ENCODE measurements at places on chromosomes 2 and 18.

DNA sequence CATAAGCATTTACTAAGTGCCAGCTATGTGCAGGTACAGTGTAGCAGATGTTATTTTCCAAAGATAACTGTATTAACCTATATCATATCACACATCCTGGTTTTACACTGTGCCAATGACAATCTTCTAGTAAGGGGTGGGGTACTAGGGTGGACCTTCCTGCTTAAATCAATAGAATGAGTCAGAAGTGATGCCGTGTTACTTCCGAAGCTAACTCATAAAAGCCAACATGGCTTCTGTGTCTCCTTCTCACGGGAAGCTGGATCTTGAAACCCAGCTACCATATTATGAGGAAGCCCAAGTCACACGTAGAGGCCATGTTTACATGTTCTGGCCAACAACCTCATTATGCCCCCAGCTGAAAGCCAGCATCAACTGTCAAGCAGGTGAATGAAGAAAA, 59.1 kb downstream of the MRPL33 start:
- no peak for DNase-seq

DNA sequence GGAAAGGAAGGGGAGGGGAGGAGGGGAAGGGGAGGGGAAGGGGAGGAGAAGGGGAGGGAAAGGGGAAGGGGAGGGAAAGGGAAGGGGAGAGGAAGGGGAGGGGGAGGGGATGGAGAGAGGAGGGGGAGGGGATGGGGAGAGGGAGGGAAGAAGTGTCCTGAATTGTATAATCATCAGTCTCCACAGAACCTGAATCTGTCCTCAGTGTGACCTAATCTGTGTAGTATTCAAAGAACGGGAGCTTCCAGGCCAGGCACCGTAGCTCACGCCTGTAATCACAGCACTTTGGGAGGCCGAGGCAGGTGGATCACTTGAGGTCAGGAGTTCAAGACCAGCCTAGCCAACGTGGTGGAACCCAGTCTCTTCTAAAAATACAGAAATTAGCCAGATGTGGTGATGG, 41.1 kb upstream of the CCDC150 start:
- DNase-seq: no peak

- DNase-seq: no peak
These were observed 1358.7 kb upstream of the NRXN1 start for GRCh38 chr2:52390651-52391050.

- no peak for DNase-seq
These were observed 279.6 kb upstream of the CYP26B1 start for GRCh38 chr2:72427022-72427861.

DNA sequence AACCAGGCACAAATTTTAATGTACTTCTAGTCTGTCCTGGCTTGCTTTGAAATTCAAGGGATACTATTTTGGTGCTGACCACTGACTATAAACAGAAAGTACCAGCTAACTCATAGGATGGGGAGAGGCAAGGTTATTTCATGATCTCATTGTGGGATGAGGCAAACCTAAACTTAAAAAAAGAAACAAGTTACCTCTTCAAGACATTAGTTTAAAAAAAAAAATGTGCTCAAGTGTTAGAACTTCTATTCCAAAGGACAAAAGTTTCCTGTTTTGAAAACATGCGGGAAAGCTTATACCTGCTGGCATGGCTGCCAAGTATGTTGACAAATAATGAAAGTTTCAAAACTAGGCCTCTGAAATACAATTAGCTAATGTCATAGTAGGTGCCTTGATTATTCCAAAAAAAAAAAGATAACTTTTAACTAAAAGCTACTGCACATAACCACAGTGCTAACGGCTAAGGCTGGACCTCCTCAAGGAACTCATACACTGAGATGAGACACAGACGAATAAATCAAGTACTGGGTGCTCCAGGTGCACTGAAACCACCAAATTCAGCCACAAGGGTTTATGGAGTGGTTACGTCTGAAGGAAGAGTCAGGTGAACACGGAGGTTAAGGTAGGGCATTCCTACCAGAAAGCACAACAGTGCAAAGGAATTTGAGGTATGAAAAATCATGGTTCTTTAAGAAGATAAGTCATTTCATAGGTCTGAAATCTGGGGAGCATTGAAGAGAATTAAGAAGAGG, 38.1 kb downstream of the TMEM131 start:
- no peak for DNase-seq

DNA sequence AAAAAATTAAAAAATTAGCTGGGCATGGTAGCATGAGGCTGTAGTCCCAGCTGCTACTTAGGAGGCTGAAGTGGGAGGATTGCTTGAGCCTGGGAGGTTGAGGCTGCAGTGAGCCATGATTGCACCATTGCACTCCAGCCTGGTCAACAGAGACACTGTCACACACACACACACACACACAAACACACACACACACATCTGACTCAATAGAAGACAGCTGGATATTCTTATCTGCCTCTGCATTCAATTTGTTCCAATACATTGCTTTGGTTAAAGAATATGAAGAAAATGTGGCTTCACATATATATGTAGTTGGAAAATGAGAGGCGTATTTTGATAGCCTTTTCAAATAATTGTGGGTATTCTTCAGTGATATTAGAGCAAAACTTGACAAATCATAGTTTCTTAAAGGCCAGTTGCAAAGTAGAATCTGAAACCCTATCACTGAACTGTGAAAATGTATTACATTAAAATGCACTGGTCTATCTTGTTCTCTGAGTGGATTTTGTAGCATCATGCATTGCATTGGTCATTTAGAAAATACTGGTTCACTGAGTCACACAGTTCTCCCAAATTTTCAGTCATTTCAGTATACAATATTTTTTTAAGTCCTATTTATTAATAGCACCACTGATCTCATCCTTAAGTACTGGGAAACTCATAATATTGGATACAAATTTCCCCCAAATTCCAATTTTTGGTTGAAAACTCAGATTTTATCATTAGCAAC, 140.9 kb downstream of the MCFD2 start:
- no peak for DNase-seq

DNA sequence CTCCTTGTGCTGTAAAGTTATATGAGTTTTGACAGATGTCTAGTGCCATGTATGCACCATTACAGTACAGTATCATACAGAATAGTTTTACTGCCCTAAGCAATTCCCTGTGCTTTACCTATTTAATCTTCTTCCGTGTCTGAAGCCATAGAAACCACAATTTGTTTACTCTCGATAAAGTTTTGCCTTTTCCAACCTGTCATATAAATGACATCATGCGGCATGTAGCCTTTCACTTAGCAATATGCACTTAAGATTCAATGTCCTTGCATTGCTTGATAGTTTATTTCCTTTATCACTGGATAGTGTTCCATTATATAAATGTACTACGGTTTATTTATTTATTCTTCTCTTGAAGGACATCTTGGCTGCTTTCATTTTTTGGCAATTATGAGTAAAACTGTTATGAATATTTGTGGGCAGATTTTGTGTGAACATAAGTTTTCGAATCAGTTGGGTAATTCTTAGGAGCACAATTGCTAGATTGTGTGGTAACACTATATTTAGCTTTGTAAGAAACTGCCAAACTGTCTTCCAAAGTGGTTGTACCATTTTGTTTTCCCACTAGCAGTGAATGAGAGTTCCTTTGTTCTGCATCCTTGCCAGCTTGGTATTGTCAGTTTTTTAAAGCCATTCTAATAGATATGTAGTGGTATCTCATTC, 136.8 kb upstream of the MAP3K20 start:
- DNase-seq: no peak

DNA sequence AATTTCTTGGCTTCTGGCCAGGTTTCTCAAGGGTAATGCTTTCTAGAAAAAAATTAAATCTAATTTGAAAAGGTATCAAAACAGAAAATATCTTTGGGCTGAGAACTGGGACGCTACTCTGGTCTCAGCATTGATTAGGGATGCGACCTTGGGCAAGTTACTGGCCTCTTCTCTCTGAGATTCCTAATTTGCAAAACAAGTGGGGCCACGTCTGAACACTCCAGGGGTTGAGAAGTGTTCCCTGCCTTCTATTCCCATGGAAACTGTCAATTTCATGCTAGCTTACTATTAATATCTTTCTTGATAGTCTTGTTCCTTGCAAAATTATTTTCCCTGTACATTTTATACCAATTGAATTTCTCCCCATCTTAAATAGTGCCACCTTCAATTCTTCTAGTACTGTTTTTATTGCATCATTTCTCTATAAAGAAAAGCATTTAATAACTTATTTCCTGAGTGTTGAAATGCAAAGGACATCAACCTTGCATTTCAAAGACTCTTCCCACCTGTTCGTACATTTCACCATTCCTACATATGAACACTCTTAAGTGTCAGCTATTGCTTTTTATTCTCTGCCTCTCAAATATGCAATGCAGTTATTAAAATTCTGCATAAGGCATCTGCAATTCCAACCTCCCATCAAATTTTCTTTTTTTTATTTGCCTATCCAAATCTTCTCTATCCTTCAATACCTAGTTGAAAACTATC, 118.3 kb upstream of the DSEL start:
- DNase-seq: no peak

GRCh38 chr2:121862286-121862685, 106.8 kb downstream of the TSN start:
- DNase-seq: no peak

DNA sequence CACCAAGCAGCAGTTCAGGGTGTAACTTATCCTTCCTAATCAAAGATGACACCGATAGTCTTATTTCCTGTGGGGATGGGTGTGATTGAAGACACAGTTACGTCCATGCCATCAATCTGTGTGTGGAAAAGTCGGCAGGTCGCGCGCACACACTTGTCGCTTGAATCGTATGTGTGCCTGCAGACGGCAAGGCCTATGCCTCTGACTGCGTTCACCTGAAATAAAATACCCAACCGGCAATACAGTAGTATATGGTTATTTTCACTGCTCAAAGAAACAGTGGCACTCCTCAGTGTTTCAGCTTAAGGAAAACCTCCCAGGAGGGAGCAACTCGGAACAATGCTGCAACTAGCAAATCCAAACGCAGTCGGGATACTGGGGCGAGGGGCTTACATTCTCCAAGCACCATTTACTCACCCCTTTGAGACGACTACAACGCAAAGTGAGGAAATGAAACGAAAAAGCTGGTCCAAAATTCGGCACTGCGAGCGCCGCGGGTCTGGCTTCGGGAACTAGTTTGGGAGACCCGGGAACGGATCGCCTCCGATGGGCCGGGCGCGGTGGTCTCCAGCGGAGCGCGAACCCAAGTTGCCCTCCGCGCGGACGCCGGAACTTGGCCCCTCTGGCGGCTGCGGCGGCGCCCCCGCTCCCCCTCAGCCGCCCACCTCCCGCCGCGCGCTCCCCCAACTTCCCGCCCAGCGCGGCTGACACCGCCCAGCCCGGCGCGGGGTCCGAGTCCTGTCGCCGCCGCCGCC, 675 bp downstream of the PRKD3 start:
- DNase-seq: peak; percentile 41

DNA sequence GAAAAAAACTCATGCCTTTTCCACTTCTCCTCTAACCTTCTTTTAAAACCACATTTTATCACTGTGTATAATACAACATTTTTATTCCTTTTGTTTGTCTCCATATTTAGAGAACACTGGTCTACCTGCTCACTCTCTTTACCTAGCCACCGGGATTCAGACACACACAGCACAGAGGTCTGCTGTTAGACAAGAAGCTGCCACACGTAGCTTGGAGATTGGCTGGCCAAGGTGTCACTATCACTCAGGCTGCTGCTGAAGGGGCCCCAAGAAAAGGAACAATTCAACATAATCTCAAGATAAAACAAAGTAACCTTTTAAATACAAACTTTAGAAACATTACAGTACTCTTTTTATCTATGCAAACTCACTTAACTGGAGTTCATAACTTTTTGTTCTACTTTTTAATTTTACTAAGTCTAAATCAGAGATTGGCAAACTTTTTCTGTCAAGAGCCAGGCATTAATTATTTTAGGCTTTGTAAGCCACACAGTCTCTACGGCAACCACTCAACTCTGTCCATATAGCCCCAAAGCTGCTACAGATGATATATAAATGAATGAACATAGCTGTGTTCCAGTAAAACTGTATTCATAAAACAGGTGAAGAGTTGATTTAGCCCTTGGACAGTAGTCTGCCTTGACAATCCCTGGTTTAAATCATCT, 25.8 kb downstream of the FEZ2 start:
- no peak for DNase-seq

DNA sequence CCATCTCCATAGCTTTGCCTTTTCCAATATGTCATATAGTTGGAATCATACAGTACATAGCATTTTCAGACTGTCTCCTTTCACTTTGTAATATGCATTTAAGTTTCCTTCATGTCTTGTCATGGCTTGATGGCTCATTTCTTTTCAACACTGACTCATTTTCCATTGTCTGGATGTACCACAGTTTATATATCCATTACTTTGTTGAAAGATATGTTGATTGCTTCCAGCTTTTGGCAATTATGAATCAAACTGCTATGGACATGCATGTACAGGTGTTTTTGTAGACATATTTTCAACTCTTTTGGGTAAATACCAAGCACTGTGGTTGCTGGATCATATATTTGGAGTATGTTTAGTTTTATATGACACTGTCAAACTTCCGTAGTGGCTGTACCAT, 26.3 kb downstream of the ACSL3 start:
- DNase-seq: no peak

- DNase-seq: no peak
These were observed 1.2 kb downstream of the BABAM2 start for GRCh38 chr2:27891673-27892105.

- DNase-seq: no peak
These were observed 148.4 kb downstream of the CSRNP3 start for GRCh38 chr2:165617741-165618481.

DNA sequence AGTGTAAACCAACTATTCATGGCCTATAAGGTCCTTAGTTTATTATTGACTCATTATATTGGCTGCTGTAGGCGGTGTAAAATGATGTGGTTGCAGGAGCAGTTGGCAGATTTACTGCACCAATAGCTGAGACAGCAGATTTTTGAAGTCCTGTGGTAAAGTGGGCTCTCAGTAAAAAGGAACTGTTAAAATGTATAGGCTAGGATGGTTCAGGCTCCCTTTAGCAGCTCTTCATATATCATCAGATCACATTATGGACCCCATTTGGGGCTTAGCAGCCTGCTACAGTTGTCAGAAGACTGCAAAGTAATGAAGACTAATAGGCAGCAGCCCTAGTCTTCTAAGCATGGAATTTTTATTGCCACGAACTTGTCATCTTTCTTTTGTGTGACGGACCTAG, 27.8 kb downstream of the MTX2 start:
- DNase-seq: no peak
